ENCODE measurements at places on chromosomes 2 and 18.

GRCh38 chr2:36562973-36563532 is 34.9 kb downstream of the FEZ2 start:
- DNase-seq: no peak

GRCh38 chr2:20378891-20379519 is 28.4 kb upstream of the PUM2 start:
- peak; percentile 14 for DNase-seq

GRCh38 chr2:98161186-98161585 is 74.2 kb downstream of the VWA3B start:
- DNase-seq: no peak

DNA sequence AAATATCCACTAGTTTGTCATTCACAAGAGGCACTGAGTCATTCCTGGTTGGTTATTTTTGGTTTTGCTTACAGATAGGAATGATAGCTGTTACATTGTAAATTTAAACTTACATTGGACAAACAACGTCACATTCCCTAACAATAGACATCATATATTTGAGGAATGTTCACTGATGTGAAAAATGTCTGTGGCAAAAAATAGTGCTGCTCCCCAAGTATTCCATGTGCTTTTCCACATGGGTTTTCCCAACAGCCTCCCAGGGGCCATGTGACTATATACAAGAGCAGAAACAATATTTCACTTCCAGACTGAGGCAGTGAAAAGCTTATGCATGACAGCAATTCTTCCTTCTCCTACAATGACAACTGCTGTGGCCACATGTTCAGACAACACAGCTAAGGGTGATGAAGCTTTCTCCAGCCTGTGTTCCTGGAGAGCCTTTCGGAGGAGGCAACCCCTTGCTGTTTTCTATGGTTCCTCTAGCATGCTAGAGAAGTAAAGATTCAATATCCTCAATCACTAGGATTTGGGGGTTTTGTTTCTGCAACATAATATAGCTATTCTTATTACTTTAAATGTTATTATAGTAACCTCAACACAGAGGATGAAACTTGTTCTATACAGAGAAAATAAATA is 202.7 kb downstream of the PTH2R start:
- no peak for DNase-seq

DNA sequence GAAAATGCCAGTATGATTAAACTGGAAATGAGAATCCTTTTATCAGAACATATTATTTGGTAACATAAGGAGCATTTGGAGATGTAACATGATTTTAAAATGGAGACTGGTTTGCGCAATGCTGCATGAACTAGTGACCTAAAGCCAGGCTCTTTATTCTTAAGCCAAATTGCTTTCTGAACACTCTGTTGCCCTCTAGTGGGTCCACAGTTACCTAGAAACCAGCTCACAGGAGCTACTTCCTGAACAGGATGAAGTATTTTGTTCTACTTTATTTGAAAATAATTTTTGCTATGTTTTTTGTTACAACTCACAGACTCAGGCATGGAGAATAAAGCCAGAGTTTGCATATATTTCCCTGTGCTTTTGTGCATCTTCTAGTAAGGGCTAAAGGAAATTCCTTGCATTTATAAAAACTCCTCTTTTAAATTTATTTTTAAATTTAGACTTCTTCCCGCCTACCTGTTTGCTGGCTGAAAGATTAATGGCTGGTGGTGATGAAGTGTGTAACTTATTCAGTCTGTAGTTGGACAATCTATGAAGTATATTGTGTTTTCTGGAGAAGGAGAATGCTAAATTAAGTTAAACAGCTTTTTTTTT is 146.7 kb downstream of the PARD3B start:
- peak; percentile 47 for DNase-seq

GRCh38 chr2:27587025-27587424 is 4.2 kb downstream of the ZNF512 start:
- no peak for DNase-seq

Measured in NCI-H774 (cell line).